KBM-7 (cell line): ENCODE measurements at places on chromosomes 11 and 22.

DNA sequence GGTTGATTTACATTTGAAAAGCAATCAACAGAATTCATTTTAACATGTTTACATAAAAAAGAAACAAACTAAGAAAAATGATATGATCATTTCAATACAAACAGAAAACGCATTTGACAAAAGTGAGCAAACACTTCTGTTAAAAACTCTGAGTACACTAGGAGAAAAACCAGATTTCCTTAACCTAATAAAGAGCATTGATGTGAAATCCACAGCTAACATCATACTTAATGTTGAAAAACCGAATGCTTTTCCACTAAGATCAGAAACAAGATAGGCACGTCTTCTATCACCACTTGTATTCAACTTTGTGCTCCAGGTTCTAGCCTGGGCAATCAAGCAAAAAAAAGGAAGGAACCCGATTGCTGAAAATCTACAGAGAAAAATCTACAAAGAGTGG is 227.6 kb downstream of the SBF2 start:
- DNase-seq: no peak

GRCh38 chr11:57323167-57323854 is 1.4 kb downstream of the TNKS1BP1 start:
- DNase-seq: no peak

- DNase-seq: no peak
Measured at GRCh38 chr22:45142376-45142775, 21.3 kb upstream of the NUP50 start.

DNA sequence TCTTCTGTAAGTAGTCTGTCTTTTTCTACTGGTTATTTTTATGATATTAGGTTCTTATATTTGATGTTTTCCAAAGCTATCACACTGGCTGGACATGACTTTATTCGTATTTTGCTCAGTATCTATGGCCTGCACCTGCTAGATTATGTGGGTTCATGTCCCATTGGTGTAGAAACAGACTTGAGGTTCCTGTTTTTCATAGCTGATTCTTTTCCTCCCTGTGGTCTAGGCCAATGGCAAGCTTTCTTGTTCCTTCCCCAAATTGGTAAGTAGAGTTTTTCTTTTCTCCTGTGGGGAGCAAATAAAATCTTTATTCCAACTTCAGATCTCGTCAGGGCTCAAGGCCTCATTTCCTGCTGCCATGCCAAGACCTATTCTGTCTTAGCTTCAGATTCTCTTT is 30.2 kb upstream of the SWAP70 start:
- peak; percentile 70 for DNase-seq

DNA sequence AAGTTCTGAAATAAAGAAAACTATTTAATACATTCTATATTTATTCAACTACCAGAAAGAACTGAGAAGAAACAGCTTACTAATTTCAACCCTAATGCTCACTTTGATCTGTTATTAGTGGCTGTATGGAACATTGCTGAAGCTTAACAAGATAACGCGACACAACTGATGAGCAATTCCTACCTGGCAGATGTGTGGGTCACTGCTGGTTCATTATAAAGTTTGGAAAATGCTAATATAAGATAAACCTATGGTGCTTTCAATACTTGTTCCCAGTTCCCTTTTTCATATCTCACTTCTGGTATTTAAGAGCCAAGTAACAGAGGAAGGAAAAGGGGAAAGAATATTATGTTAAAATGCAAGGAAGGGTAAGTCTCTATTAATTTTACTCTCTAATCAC is 10.5 kb downstream of the CTSC start:
- DNase-seq: no peak

DNA sequence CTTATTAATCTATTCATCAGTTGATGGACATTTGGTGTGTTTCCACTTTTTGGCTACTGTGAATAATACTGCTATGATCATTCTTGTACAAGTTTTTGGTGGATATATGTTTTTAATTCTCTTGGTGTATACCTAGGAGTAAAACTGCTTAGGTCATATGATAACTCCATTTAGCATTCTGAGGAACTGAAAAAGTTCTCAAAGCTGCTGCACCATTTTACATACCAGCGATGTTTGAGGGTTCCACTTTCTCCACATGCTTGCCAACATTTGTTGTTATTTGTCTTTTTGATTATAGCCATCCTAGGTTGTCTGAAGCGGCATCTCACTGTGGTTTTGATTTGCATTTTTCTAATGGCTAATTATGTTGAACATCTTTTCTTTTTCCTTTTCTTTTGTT is 4.1 kb upstream of the ACER3 start:
- no peak for DNase-seq

GRCh38 chr11:116170526-116171120 is 602.2 kb downstream of the BUD13 start:
- no peak for DNase-seq

GRCh38 chr11:8330404-8330803 is 66.7 kb upstream of the LMO1 start:
- DNase-seq: no peak

GRCh38 chr11:15526859-15527450 is 412.2 kb downstream of the INSC start:
- no peak for DNase-seq

GRCh38 chr22:20728523-20729190 is 45.3 kb upstream of the SERPIND1 start:
- DNase-seq: no peak

- DNase-seq: peak; percentile 4
Measured at GRCh38 chr11:74169738-74170458, 904 bp downstream of the C2CD3 start.

- no peak for DNase-seq
Measured at GRCh38 chr11:88131764-88132470, 43.3 kb downstream of the RAB38 start.
